ENCODE measurements at places on chromosomes 16 and 17.

GRCh38 chr17:43039646-43040045 lies 14.6 kb downstream of the RND2 start:
- H3K4me3 ChIP-seq = no peak overlapping the region
- no peaks in the 10 kb centered on the region for H3K27me3 ChIP-seq
- H3K4me1 ChIP-seq = no peaks in the 10 kb centered on the region
- no peak overlapping the region for H3K27ac ChIP-seq

DNA sequence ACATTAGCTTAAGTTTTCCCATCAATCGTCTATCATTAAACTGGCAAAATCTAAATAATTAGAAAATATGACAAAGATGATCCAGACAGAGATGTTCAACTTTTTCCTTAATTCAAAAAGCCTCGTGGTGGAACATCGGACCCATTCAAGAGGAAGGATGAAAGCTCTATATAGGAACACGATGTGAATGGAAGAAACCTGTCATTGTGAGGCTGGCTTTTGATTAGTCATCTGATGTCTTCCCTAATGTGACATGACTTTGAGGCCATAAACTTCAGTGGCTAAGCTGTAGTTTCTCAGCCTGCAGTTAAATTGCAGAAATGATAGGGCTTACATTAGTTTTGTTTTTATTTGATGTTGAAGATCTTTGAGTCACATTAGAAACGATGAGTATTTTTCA lies 1.0 kb downstream of the AMZ2 start:
- peaks cover 48% of the 10 kb centered on the region for H3K4me1 ChIP-seq
- no peaks in the 10 kb centered on the region for H3K27me3 ChIP-seq
- DNase-seq = no peak
- H3K36me3 ChIP-seq = peaks cover 14% of the 10 kb centered on the region

GRCh38 chr17:43411369-43411677 lies 12.5 kb downstream of the ARL4D start:
- H3K4me3 ChIP-seq = no peak overlapping the region
- no peaks in the 10 kb centered on the region for H3K4me1 ChIP-seq
- DNase-seq = no peak
- no peak overlapping the region for H3K27ac ChIP-seq
- H3K36me3 ChIP-seq = no peaks in the 10 kb centered on the region

GRCh38 chr17:688100-688989 lies 26.3 kb downstream of the VPS53 start:
- no peak overlapping the region for H3K27ac ChIP-seq
- peaks cover 7% of the 10 kb centered on the region for H3K36me3 ChIP-seq
- H3K27me3 ChIP-seq = no peaks in the 10 kb centered on the region
- H3K4me1 ChIP-seq = no peaks in the 10 kb centered on the region
- no peak overlapping the region for H3K4me3 ChIP-seq

All from naive thymus-derived CD4-positive, alpha-beta T cell (primary cell).